ENCODE measurements at places on chromosomes 12 and 14. TPM values are rescaled to one million over a fixed set of nuclear protein-coding genes. Genes with fewer than 3 reads are reported as not detected.
A peak's percentile ranks its signal among the peaks of the same experiment; 100 is the strongest.

Gene MFAP5
- 0.42 TPM for polyA plus RNA-seq

Gene SYT1
- polyA plus RNA-seq: 78.3 TPM

Gene DNAJC22
- 1.1 TPM for polyA plus RNA-seq

Gene ACVR1B
- 25.4 TPM for polyA plus RNA-seq

Gene FITM1
- 2.5 TPM for polyA plus RNA-seq

Gene TAS2R30
- not detected for polyA plus RNA-seq

Gene OVCH1
- not detected for polyA plus RNA-seq

Gene ART4
- polyA plus RNA-seq: not detected

Gene TMEM229B
- 15.3 TPM for polyA plus RNA-seq

Gene CLEC1A
- 1.5 TPM for polyA plus RNA-seq

DNA sequence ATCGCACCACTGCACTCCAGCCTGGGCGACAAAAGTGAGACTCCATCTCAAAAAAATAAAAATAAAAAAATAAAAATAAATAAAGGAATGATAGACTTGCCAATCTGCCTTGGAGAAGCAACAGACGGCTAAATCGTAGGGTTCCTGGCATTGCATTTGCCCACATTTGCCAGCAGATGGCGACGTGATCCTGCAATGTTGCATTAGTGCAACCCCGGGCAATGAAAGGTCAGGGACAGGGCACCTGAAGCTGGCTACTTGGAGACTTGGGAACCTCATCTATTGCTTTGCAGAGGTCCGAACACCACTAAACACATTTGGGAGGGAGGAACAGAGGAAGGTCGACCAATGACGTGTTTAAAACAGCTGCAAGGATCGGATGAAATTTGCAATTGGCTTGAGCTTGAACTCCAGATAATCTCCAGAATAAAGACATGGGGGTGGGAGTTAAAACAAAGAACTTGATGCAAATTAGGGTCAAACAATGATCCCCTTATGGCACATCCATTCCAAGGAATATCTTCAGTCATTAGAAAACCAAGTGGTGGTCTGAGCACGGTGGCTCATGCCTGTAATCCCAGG is 34.6 kb downstream of the SPRING1 start:
- DNase-seq: peak; percentile 81

DNA sequence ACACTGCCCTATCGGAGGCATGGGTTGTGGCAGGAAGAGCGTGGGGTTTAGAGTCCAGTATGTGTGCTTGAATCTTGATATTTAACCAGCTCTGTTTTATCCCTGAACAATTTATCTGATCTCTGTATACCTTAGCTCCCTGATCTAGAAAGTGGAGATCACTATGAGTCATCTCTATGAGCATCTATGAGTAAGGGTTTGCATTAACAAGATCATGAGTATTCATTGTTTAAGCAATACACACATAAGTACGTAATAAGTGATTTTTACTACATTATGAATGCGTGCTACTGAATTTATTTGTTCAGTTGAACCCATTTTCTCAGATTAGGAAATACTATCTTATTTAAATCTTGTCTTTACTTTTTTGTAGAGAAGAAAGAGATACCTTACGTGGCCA is 49.4 kb downstream of the GPATCH2L start:
- DNase-seq: no peak

DNA sequence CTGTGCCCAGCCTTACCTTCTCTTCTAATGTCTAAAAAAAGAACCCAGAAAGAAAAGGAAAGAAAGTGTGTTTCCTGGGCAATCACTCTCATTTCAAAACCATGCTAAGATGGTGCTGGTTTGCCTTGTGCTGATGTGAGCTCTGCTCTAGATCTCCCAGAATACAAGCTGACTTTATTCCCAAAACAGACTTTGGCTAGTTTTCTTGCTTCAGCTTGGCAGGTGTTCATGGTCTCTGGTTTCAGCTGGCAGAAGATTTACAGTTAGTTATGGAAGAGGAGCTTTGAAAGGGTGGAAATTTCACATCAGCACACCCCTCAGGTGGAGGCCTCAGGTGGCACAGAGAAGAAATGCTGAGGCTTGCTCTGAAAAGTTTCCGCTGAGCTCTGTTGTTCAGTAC is 34.4 kb downstream of the PPP1R36 start:
- DNase-seq: peak; percentile 15

- DNase-seq: peak; percentile 60
Observed at GRCh38 chr12:10235761-10236631, 23.3 kb downstream of the GABARAPL1 start.

DNA sequence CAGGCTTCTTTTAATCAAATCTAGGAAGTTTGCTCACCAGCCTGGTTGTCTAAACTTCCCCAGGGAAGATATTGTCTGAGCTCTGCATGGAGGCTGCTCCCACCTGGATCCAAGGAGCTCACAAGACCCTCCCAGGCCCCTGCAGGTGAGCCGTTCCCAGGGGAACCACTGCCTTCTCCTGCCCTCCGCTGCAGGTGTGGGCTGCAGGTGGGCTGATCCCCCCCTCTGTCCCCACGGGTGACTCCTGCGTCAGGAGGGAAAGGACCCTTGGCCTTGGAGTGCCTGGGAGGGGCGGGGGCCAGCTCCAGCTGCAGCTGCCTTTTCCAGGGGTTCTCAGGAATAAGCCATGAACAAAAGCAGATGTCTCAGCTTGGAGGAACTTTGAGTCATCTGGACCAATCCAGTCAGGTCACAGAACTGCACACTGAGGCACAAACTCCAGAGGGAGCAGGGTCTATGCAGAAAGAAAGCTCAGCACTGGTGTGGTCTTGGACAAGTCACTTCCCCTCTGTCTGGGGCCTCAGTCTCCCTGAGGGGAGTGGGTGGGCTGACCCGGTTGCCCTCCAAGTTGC is 246.6 kb upstream of the RTL1 start:
- DNase-seq: no peak

DNA sequence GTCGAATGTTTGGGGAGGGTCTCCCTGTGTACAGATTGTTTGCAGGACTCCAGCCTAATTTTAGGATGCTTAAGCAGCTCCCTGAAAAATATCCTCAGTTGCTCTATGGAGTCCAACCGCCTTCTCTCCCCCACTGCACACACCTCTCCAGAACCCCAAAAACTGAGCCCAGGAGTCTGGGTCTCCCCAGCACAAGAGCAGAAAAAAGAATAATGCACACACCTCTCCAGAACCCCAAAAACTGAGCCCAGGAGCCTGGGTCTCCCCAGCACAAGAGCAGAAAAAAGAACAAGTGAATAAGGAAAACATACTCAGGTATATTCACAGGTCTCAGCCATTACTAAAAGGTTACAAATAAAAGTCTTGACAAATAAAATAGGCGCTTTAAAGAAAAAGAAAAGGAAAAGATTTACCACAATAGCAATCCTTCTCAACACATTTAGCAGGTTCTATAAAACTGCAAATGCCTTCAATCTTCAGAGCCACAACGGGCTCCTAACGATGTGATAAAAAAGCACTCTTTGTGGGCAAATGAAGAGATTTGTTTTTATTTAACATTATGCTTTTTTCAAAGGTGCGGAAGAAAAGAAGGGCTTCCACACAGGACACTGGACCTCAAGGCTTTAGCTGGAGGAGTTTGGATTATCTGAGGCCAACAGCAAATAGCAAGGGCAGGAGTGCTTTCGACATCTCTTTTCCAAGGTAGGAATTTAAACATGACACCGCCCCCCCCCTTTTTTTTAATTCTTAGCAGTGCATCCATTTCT is 8.2 kb downstream of the BCL11B start:
- no peak for DNase-seq

GRCh38 chr14:61661471-61662400 is 33.6 kb upstream of the HIF1A start:
- peak; percentile 71 for DNase-seq

DNA sequence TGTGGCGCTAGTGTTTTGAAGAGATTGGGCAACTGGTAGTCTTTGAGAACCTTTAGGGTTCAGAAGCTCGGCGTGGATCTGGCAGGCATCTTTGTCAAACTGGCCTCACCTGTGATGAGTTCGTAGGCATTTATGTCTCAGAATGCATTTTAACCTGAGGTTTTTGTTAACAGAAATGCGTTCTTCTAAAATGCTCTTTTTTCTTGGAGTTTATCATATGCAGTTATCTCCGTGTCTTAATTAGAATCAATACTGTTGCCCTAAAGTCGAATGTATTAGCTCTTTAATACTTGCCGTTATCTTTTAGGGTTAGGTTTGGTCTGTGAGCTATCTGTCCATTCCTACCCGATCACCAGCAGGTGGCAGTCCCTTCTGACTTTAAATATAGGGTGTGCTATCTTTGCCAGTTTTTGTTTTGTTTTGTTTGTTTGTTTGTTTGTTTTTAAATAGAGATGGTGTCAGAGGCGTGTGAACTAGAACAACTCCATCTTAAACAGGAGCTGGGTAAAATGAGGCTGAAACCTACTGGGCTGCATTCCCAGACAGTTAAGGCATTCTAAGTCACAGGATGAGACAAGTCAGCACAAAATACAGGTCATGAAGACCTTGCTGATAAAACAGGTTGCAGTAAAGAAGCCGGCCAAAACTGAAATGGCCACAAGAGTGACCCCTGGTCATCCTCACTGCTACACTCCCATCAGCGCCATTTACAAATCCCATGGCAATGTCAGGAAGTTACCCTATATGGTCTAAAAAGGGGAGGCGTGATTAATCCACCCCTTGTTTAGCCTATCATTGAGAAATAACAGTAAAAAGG is 1.4 kb downstream of the ATF1 start:
- DNase-seq: peak; percentile 81

- DNase-seq: no peak
Observed at GRCh38 chr14:62269204-62269603, 507.0 kb downstream of the SNAPC1 start.

- no peak for DNase-seq
Observed at GRCh38 chr12:103924761-103925641, 5.2 kb upstream of the HSP90B1 start.

DNA sequence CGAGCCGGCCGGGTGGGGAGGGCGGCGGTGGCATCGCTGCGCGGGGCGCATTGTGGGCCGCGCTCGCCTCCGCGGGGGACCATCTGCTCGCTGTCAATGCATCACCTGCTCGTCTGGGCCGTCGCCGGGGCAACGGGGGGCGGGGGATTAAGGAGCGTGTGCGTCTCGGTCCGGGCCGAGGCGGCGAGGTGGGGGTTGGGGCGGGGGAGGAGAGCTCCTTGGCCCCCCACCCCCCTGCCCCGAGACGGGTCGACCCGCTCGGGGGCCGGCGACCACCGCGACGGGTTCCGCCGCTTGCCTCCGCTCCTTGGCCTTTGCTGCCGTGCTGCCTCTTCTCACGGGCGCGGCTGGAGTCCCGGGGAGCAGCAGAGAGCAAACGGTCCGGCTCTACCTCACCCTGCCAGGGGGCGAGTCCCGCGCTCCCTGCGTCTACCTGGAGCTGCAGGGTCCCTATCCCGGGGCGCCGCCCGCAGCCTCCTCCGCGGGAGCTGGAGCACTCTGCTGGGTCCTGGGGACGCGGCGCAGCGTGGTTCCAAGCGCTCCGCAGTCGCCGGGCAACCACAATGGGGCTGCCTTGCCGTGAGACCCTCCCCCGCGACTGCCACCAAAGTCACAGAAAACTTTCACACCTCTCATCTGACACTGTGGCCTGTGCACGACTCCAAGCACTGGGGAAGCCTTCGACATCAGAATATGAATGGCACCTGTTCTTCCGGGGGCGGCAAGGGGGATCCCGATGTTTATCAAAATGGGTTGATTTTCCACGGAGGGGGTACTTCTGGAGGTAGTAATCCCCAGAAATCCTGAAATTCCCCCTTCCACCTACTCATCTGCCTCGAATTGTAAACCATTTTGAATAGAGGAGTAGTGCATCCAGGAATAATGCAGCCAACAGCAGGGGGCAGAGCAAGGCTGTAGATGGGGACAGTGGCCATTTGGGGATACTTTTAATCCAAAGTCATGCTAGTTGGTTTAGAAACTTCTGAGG is at the start of gene C12orf42:
TSS of gene C12orf42 (minus strand) at position 500 of the 988 bp plus-strand sequence. CDS start 17,542 bp downstream, outside the sequence.
- DNase-seq: peak; percentile 90

DNA sequence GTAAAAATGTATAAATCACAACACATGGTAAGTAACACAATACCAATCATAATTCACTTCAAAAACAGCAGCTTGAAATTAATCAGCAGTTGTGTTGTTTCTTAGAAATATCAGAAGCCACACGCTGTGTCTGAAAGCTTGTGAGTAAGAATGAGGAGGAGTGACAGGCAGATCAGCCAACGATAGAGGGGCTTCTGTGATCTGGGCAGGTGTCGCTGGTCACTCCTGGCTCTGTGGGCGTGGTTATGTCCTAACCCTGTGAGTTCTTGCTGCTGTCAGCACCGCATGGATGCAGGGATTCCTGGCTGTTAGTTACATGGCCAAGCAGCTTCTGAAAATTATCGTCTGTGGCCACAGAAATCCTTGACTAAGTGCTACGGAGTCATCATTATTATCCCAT is 123.4 kb downstream of the SLC25A47 start:
- no peak for DNase-seq

- DNase-seq: no peak
Observed at GRCh38 chr14:100137173-100137572, 22.3 kb downstream of the DEGS2 start.

DNA sequence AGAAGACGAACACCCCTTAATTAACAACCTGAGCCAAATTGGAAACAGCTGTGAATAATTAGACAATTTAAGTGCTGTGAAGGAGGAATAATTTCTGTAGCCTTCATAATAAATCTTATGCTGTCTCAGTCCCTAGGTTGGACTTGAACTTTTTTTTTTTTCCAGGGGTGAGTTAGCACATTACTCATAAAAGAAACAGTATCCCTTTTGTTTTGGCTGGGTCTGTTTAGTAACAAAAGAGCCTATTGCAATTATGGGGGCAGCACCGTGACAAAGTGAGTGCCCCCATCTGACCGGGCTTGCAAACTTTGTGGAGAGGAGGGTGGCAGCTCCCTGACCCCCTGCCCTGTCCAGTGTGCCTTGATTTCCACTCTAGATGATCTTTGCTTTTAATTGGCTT is 167.4 kb downstream of the DICER1 start:
- no peak for DNase-seq

GRCh38 chr12:124703856-124704255 is 136.4 kb upstream of the NCOR2 start:
- DNase-seq: no peak

GRCh38 chr12:100435957-100436356 is 37.7 kb upstream of the NR1H4 start:
- DNase-seq: no peak

- no peak for DNase-seq
Observed at GRCh38 chr12:116233669-116234068, 43.8 kb downstream of the MED13L start.

- DNase-seq: no peak
Observed at GRCh38 chr14:24260026-24260779, 2.8 kb downstream of the TGM1 start.
